ENCODE measurements at places on chromosomes 12 and 14.
A peak's percentile ranks its signal among the peaks of the same experiment; 100 is the strongest.

DNA sequence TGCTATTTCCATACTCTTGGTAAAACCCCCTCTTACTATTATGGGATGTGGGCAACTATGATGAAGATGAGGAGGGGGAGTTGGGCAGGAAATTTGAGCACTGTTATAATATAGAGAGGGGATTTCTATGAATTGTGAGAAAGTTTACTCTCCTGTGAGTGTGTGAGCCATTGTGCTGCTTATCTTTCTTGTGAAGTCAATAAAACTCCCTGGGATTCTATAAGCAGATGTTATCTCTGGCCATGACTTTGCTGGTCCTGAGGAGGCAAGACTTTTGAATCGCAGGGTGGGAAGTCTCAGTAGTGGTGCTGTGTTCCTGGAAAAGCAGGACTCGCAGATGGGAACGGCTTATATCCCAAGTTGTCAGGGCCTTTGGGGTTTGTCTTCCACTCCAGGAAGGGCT, 62.2 kb downstream of the EMP1 start:
- no peak for DNase-seq

DNA sequence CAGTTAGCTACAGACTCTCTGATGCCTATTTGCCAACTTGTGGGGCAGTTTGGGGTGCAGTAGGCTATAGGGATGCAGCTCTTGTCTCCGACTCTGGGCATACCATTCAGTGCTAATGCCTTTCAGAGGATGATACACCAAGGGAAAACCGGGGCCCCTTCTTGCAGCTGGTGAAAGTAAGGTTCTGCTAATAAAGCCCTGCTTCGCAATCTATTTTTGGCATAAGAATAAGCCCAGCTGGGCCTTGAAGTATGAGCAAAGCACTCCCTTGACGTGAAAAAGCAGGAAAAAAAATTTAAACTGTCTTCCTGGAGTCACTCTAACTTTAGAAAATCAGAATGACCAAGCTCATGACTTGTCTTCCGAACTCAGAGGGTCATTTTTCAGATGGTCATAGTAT, 124.1 kb upstream of the RBM19 start:
- no peak for DNase-seq

DNA sequence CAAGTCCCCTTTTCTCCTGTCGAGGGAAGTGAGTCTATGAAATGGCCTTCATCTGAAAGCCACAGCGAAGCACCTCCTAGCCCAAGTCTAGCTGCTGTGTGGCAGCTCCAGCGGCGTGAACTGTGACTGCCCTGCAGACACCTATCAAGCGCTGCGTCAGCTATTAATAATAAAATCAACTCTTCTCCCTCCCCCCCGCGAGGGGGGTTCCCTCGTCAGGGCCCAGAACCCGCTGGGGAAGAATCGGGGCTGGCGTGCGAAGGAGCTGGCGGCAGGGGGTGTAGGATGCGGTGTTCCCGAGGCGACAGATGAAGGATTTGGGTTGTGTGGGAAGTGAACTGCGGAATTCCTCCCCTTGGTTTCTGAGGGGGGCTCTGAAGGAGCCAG, 662 bp upstream of the ATP2A2 start:
- peak; percentile 68 for DNase-seq

DNA sequence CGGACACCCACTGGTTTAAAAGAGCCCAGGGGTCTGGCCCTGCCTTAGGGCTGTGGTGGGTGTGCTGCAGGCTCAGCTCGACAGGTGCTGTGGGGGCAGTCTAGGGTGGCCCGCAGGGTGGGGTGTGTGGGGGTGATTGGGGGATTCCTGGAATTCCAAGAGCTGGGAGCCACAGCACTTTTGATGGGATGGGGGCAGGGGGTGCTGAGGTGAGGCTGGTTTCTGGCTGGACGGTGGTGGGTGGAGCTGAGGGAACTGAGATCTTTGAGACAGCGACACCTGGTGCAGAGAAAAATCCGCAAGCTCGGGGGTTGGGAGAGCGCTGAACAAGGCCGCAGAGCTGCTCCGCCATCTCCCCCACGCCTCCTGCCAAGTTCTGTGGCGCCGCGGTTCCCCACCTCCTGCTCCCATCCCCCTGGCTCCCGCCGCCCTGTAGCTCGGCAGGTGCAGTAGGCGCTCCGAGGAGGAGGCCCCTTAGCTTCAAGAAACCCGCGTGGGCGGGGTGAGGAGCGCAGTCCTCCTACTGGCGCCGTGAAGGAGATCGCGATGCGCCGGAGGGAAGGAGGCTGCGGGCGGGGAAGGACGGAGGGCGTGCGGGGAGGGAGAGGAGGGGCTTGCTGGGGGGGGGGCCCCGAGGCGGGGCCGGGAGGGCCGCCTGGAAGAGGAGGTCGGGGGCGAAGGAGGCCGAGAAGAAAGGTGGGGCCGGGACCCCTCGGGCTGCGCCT, 1.3 kb upstream of the TEDC1 start:
- DNase-seq = peak; percentile 91

GRCh38 chr12:52426034-52426433, 8.1 kb downstream of the KRT75 start:
- no peak for DNase-seq

- no peak for DNase-seq
Measured at GRCh38 chr12:115912440-115912839, 365.1 kb downstream of the MED13L start.

- DNase-seq = no peak
Measured at GRCh38 chr12:103779410-103780092, 61.5 kb downstream of the NT5DC3 start.

DNA sequence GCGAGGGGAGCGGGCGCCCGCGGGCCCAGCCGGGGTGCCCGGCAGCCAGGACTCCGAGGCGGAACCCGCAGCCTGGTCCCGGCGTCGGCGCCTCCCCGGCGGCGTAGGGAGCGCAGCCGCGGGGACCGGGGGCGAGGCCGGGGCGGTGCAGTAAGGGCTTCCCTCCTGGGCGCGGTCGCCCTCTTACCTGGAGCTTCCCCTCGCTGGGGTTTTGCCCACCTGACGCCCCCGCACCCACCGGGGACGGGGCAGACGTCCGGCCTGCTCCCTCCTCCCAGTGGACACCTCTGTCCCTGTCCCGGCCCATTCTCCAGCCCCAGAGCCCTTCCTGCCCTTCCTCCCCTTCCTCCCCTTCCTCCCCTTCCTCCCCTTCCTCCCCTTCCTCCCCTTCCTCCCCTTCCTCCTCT, 413 bp upstream of the TUBA1C start:
- peak; percentile 51 for DNase-seq

DNA sequence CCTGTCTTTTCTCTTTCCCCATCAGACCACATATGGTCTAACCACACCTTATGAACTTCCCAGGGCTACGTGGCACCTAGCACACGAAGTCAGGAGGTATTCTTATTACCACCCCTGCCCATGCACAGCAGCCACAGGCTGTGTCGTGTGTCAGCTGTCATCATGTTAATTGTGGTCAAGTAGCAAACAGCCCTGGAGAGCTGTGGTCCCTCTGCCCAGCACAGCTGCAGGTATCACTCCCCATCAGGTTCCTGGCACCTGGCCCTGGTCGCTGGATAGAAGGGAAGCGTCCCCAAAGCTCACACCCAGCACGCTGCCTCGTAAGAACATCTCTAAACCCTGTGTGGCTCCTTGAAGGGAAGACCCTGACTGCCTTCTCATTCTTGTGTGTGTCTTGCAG, 45.4 kb downstream of the CLMN start:
- no peak for DNase-seq

DNA sequence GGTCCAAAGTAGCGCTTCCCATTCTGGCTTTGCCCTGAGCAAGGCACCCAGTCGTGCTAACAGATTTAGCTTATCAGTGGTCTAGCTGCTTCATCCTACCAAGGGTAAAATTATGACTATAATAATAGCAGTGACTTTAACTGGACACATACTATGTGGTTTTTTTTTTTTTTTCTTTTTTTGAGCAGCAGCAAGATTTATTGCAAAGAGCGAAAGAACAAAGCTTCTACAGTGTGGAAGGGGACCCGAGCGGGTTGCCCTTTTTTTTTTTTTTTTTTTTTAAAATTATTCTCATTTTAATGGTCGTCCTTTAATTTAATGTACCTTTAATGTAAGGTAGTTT, 505 bp downstream of the HELB start:
- no peak for DNase-seq

DNA sequence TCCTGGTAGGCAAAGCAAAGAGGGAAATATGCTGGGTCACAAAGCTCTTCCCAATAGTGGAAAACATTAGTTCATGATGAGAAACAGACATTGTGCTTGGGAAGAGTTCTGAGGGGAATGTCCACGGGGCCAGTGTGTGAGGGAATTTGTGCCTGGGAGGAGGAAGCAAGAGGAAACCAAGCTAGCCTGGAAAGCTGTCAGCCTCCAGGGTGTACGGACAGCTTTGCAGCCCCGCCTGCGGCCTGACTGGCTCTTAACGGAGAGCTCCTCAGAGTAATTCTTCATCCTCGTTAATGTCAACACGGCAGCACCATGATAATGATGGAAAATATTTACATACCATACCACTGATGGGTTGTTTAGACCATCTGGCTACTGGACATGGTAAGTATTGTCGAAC, 32.4 kb downstream of the PITPNM2 start:
- DNase-seq = no peak

DNA sequence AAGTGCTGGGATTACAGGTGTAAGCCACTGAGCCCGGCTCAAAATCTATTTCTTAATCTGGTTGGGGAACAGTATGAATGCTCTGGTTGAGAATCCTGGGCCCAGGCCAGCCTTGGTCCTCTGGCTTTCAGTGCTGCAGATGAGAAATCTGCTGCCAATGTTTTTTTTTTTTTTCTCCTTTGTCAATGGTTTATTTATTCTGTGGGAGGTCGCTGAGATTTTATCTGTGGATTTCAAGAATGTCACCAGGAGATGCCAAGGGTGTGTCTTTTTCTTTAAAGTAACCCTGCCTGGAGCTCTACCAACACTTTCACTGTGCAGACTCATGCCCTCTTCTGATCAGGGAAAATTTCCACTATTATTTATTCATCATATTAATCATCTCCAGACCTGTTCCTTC, 3.6 kb downstream of the SLC25A29 start:
- no peak for DNase-seq

DNA sequence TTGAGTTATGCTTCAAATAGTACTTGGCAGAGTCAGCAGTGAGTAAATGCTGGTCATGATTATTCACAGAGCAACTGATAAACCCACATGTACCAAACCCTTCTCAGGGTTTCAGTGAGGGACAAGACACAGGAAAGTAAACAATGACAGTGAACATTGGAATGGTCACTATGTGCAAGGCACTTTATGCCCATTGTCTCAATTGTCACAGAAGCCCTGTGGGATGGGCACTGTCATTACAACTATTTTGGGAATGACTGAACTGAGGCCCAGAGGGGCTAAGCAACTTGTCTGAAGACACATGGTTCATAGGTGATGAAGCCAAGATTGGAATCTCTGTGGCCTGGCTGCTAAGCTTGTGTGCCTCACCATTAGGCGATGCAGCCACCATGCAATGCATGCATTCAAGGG, 238.5 kb downstream of the RBM19 start:
- DNase-seq = no peak

- DNase-seq = peak; percentile 19
Measured at GRCh38 chr12:57031138-57031725, 14.9 kb upstream of the TAC3 start.

GRCh38 chr12:121560392-121561008, 20.3 kb downstream of the KDM2B start:
- no peak for DNase-seq

- DNase-seq = no peak
Measured at GRCh38 chr14:101126731-101127130, 223.2 kb upstream of the RTL1 start.

DNA sequence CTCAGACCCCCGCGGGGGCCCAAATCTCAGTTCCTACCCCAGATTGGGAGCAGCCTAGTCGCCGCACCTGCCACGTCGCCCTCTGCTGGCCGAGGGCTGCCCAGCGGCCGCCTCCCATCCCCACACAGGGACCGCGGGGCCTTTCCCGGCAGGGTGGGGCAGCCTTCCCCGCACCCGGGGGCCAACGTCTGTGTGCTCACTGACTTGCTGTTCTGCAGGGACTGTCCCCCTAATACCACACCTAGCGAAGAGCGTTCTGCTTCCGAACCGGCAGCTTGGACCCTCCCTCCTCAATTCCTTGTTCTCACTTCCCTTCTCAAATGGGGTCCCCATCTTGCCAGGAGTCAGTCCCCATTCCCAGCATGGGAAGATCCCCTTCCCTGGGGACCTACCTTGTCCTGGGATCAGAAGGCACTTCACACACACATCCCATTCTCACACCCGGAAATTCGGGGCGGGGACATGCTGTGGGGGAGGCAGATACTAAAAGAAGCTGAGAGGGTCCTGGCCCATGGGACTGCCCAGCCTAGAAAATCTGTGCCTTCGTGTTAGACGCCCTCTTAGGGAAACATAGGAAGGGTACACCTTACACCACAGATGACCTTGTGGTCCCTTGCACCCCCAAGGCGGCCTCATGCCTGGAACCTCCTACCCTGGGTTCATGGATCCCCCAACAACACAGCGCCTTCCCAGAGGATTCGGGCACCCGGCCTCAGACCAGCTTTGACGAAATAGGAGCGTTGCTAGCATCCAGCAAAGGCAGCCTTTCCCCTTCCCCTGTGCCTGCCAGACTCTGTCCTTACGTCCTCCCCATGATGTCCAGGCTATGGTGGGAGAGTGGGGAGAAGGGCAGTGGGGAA, 16.4 kb downstream of the ACVRL1 start:
- DNase-seq = peak; percentile 61

- DNase-seq = no peak
Measured at GRCh38 chr14:71932229-71932981, at the start of gene RGS6. Gene RGS6, plus strand, starts transcription at chr14:71932429.

All from CD4-positive, alpha-beta T cell treated with Interleukin-12 subunit alpha and Interleukin-12 subunit beta, for 1 hour (primary cell).